ENCODE measurements at places on chromosomes 5 and 9.

GRCh38 chr5:160641405-160641804 is 210.6 kb downstream of the ATP10B start:
- DNase-seq = no peak

DNA sequence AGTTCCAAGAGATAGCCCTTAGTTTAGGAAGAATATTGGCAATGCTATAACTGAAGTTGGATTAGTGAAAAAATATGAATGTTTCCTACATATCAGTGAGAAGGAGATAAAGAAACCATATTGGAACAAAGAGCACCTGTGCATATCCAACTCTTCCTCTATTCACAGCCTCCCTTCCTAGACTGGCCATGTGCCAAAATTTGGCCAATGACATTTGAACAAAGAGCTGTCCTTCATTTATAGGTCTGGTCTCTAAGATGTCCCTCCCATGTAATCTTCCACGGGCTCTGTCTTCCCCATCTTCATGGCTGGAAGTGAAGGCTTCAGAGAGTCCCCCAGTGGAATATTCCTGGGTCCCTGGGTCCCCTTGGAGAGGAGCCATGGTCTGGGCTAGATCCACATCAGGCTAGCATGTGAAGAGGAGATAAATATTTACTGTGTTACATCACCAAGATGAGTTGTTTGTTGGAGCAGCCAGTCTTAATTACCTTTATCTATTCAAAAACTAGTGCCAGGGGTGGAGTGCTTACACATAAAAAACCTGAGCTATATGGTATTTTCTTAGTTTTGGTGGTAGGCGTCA is 190.0 kb upstream of the S1PR3 start:
- no peak for DNase-seq

- DNase-seq = no peak
These were observed 1.9 kb downstream of the LMNB1 start for GRCh38 chr5:126778675-126779403.

GRCh38 chr5:87541033-87541432 is 128.3 kb upstream of the CCNH start:
- DNase-seq = no peak

- DNase-seq = no peak
These were observed 205.7 kb downstream of the AGTPBP1 start for GRCh38 chr9:85536076-85536475.

DNA sequence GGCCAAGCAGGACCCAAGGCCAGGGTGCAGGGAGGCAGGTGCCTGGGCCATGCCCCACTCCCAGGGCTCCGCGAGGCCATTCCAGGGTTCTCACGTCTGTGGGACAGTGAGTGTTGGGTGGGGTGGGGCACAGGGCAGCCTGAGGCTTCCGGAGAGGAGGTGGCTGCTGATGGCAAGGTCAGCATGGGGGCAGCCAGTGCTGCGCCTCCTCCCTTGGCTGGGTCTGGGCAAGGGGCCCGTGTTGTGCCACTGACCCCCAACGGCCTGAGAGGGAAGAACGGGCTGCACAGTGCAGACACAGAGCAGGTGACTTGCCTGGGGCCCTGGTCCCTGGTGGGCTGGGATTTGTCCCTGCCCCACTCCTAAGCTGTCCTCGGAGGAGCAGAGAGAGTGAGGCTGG is 82.1 kb downstream of the RXRA start:
- DNase-seq = no peak

- no peak for DNase-seq
These were observed 55.7 kb upstream of the SPDL1 start for GRCh38 chr5:169527863-169528262.

GRCh38 chr5:21649969-21650368 is 1203.2 kb downstream of the CDH12 start:
- DNase-seq = no peak

GRCh38 chr5:95068289-95068910 is 216.5 kb downstream of the MCTP1 start:
- no peak for DNase-seq

- no peak for DNase-seq
These were observed 340.3 kb downstream of the KDM4C start for GRCh38 chr9:7097785-7098752.

DNA sequence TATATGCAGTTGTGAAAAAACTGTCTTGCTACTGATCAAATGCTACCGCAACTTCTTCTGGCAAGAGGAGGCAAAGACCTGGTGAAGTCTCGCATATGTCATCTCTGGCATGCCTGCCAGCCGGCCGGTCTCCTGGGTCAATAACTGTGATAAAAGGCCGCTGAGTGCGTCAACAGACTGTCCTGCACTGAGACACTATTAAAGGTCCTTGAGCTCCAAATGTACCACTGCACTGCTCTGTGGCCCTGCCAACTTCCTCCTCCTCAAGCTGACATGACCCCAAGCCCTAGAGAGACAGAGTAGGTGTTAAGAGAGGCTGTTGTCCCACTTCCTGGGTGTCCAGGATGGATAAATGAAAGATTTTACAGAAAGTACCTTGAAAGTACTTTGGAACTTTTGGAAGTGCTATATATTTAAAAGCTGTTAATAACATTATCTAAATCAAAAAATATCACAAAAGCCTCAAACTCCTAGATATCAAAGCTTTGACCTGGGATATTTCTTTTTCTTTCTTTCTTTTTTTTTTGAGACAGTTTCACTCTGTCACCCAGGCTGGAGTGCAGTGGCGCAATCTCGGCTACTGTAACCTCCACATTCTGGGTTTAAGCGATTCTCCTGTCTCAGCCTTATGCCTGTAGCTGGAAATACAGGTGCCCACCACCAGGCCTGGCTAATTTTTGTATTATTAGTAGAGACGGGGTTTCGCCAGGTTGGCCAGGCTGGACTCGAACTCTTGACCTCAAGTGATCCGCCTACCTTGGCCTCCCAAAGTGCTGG is 31.5 kb downstream of the RAPGEF1 start:
- DNase-seq = no peak

- DNase-seq = no peak
These were observed 14.2 kb upstream of the CCDC180 start for GRCh38 chr9:97293207-97293721.

- peak; percentile 25 for DNase-seq
These were observed 453 bp downstream of the CPEB4 start for GRCh38 chr5:173888473-173889131.

- no peak for DNase-seq
These were observed 484.6 kb downstream of the SPATA31A7 start for GRCh38 chr9:61674465-61674864.

GRCh38 chr9:128201441-128202369 is 1.5 kb upstream of the DNM1 start:
- DNase-seq = no peak

DNA sequence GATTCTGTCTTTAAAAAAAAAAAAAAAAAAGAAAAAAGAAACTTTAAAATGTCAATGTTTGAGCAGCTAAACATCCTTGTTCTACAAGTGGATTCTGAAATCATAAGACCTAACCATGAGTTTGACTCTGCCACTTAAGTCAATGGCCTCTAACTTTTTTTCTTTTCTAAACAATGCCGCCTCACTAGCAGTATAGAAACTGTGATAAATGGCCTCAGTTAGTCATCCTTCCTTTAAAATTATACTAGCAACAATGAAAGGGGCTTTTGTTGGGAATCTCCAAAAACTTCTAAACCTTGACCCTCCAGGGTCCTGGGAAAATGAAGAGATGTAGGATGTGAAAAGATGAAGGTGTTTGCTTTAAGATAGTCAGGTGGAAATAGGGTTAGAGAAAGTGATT is 71.1 kb downstream of the FBXL7 start:
- DNase-seq = no peak

DNA sequence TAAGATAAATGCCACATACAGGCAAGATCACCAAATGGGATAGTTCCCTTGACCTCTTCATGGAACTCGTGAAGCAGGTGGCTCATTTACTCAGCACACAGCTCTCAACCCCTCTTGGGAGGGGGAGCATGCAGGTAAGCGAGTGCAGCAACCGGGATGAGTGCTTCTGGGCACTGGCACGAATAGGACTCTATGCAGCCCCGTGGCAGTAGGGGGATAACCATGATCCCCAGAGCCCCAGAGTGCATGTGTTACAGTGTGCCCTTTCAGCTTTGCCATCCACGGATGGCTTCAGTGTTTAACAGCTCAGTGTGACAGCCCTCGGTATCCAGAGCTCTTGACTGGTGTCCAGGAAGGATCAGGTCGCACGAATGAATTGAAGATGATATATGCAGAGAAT is 1187.1 kb downstream of the CDH9 start:
- DNase-seq = no peak

GRCh38 chr5:171999877-172000276 is 6.6 kb downstream of the FBXW11 start:
- no peak for DNase-seq

DNA sequence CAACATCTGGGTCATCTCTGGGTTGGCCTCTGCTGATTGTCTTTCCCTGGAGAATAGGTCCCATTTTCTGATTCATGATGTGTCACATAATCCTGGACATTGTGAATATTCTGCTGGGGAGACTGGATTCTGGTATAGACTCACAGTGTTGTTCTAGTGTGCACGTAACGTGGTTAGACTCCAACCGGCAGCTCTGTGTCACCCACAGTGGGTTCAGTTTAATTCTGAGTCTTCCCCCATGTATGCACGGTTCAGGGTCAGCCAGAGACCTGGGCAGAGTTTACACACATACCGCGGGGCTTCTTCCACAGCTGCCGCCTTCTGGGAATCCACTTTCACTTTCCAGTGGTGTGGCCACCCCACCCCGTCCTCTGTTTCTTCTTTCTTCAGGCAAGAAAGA is 38.0 kb upstream of the LRRC14B start:
- no peak for DNase-seq

GRCh38 chr9:17751486-17751885 is 172.6 kb downstream of the SH3GL2 start:
- no peak for DNase-seq

- no peak for DNase-seq
These were observed 24.7 kb downstream of the TPPP start for GRCh38 chr5:668283-668995.

DNA sequence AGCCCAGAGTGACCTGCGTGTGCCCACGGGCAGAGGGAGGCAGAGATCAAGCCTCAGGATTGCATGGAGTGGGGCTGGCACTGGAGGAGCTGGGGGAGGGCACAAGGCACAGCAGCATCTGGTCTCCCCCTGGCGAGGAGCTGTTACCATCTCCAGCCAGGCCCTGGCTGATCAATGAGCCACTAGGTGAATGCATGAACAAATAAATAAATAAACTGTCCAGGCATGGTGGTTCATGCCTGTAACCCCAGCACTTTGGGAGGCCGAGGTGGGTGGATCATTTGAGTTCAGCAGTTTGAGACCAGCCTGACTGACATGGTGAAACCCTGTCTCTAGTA is 14.3 kb upstream of the PSMB7 start:
- DNase-seq = no peak

DNA sequence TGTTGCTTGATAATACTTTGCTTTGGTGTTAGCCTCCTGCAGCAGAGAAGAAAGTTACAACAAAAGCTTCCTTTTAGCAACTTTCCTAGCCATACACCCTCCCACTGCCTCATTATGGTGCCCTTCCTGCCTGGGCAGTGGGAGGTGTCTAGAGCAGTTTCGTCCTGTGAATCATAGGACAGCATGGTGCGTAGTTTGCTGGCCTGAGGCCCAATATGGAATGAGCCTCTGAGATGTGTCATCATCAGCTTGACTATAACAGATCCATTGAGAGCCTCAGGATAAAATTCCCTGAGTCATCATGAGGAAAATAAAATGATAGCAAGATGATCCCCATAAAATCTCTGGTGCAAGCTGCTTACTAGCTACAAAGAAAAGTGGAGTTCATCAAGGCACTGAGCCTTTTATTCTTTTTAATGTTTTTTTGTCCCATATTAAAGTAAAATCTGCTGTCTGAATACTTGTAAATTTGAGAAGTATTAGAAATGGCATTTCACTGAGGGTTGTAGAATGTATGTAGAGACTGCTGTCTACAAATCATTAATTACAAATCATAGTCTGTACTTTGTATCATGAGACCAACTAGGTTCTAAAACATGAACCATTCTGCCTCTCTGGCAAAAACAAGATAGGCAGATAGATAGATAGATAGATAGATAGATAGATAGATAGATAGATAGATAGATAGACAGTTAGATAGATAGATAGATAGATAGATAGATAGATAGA is 303.0 kb upstream of the PDE4D start:
- DNase-seq = no peak

- no peak for DNase-seq
These were observed 332.4 kb upstream of the EFNA5 start for GRCh38 chr5:108003178-108003577.

- DNase-seq = no peak
These were observed 649.4 kb downstream of the CCDC171 start for GRCh38 chr9:16202221-16202620.

- no peak for DNase-seq
These were observed 16.3 kb downstream of the LPCAT1 start for GRCh38 chr5:1507457-1507856.
